CD4-positive, alpha-beta T cell treated with Interleukin-6 for 4 hours (primary cell): ENCODE measurements at places on chromosomes 6 and 20.
A peak's percentile ranks its signal among the peaks of the same experiment; 100 is the strongest.

GRCh38 chr20:52841003-52841402 lies 131.2 kb upstream of the TSHZ2 start:
- no peak for DNase-seq

GRCh38 chr6:150332939-150333584 lies 35.8 kb upstream of the IYD start:
- DNase-seq, result no peak

- DNase-seq, result peak; percentile 40
These were observed 21.6 kb upstream of the FKBP5 start for GRCh38 chr6:35710241-35710847.

DNA sequence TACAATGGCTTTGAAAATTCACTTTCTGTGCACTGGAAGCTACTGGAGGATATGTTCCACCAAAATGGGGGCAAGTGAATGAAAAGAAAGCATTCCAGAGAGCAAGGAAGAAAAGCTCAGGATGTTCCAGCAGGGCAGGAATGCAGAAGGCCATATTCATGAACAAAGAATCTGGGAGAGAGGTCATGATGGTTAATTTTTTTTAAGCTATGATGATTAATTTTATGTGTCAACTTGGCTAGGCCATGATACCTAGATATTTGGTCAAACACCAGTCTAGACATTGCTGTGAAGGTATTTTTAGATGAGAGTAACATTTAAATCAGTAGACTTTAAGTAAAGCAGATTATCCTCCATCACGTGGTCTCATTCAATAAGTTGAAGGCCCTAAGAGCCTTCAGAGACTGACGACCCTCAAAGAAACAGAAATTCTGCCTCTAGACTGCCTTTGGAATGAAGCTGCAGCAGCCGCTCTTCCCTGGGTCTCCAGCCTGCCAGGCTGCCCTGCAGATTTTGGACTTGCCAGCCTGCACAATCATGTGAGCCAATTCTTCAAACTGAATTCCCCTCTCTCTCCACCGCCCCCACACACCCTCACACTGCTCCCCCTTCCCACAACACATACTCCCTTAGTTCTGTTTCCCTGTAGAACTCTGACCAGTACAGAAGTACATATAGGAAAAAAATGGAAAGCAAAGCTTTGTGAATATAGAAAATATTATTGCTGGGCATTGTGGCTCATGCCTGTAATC lies 20.1 kb upstream of the GCM1 start:
- DNase-seq, result no peak

- no peak for DNase-seq
These were observed 16.9 kb upstream of the HBS1L start for GRCh38 chr6:135071541-135071940.

DNA sequence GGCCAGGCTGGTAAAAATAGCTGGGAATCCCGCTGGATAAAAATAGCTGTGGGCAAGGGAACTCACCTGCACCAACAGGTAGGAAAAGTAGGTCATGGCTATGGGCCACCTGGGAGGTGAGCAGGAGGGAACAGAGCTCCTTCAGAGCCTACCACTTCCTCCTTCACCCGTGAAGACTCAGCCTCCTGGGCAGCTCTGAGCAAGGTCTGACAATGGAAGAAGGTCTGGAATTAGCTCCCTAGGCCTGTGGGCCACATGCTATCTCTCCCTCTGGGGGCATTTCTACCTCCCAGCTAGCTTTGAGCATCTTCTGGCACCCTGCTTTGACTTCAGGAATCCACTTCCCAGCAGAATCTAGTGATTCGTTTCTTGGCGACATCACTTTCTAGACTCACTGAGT lies 153.9 kb downstream of the MRPL14 start:
- no peak for DNase-seq

- DNase-seq, result no peak
These were observed 32.2 kb downstream of the PCMT1 start for GRCh38 chr6:149781715-149782114.

DNA sequence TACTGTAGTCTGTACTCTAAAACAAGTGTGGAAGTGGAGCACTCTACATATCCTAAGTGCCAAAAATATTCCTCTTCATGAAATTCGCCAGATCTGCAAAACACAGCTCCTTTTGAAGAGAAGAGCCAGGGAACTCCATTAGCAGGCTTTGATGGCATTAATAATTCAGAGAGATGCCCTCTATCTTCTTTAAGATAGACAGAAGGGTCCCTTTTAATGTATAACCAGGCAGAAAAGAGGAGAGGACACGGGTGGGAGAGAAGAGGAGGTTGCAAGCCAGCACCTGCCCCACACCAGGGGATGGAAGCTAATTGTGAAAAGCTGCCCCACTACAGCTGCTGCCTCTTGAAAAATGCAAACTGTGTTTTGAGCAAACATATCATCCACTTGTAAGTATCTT lies 3.7 kb upstream of the RFPL4B start:
- DNase-seq, result no peak

GRCh38 chr6:82083646-82084045 lies 163.9 kb downstream of the IBTK start:
- no peak for DNase-seq

DNA sequence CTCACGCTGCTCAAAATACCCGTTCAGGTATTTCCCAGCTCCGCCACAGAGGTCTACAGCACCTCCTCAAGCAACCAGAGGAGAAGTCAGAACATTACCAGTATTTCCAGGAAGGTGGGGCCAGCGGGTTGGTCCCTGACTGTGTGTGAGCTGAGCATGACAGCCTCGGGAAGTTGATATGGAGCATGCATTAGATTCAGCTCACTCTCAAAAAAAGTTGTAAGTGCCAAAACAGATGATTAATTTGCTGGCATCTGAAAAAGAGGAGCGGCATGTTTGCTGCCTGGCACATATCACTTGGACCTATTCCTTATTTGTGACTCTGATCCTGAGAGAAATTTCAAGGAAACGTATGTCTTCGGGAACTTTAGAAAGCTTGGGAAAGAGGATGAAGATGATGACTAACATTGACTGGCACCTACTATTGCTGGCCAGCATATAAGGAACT lies 32.3 kb downstream of the ELOVL2 start:
- no peak for DNase-seq

GRCh38 chr6:165637586-165637985 lies 25.5 kb downstream of the PDE10A start:
- no peak for DNase-seq

DNA sequence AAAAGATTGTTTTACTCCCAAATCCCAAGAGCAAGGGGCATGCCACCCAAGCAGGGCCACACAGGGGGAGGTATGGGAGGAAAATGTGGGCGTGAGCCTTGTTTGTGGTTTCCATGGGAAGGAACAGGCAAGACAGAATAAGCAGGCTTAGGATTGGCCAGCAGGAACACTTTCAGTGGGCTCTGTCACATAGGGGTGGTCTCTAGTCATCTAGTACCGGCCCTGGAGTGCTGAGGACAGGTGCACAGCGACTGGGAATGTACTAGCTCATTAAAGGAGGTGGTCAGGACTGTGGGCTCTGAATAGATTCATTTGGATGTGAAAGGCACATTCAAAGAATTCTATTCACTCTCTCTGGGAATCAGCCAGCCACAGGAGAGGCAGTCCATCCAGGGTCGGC lies 175.6 kb downstream of the TBC1D7 start:
- no peak for DNase-seq

- DNase-seq, result no peak
These were observed 13.3 kb upstream of the ZNFX1 start for GRCh38 chr20:49291200-49291599.

GRCh38 chr6:162156146-162156545 lies 571.4 kb downstream of the PRKN start:
- DNase-seq, result no peak

DNA sequence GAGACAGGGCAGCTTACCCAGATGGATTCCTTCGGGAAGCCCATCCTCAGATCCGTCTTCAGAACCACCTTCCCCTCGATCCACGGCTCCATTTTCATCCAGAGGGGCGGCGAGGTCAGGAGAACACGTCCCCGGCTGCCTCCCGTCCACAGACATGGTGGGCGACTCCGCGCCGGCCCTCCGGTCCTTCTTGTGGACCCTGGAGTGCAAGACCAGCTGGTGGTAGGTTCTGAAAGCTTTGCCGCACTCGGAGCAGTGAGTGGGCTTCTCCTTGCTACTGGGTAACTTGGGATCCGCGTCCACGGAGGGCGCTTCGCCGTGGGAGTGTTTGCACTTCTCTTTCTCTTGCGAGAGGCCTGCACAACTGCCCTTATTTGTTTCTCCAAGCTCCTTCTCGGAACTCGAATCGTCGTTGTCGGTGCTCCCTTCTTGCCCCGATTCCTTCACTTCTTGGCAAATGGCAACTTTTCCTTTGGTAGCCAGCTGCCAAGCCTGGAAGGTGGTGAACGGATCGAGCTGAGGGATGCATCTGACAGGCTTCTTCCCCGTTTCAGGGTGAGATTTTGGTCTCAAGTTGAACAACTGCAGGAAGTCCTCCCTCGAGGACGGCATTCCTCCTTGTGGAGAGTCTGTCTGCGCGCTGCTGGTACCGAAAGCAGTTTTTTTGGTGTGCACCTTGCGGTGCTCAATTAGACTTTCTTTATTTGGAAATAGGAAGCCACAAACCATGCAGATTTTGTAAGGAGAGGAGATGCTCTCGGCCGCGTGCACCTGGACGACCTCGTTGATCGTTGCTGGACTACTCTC lies 12.0 kb downstream of the ZNF217 start:
- DNase-seq, result peak; percentile 56
